ENCODE measurements at places on chromosomes 7 and 10.

- no peak for DNase-seq
Observed at GRCh38 chr7:124031919-124032318, 948 bp downstream of the TMEM229A start.

GRCh38 chr10:124346831-124347230, 71.9 kb downstream of the OAT start:
- DNase-seq, result no peak

GRCh38 chr7:154475864-154476263, 423.7 kb downstream of the DPP6 start:
- no peak for DNase-seq

DNA sequence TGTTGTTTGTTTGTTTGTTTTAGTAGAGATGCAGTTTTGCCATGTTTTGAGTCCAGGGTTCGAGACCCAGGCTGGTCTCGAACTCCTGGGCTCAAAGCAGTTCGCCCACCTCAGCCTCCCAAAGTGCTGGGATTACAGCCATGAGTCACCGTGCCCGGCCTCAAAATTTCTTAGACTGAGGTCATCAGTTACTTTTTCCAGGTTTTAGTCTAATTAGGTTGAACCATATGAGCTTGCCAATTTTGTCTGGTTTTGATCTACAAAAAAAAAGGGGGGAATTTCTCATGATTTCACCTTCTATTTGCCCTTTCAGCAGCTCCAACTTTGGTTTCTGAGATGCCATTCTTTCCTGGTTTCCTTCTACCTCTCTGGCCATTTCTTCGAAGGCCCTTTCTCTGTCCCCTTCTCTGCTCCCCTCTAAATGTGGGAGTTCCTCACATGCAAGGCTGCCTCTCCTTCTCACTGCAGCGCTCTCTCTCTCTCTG, 5.5 kb downstream of the CUEDC2 start:
- DNase-seq, result no peak

DNA sequence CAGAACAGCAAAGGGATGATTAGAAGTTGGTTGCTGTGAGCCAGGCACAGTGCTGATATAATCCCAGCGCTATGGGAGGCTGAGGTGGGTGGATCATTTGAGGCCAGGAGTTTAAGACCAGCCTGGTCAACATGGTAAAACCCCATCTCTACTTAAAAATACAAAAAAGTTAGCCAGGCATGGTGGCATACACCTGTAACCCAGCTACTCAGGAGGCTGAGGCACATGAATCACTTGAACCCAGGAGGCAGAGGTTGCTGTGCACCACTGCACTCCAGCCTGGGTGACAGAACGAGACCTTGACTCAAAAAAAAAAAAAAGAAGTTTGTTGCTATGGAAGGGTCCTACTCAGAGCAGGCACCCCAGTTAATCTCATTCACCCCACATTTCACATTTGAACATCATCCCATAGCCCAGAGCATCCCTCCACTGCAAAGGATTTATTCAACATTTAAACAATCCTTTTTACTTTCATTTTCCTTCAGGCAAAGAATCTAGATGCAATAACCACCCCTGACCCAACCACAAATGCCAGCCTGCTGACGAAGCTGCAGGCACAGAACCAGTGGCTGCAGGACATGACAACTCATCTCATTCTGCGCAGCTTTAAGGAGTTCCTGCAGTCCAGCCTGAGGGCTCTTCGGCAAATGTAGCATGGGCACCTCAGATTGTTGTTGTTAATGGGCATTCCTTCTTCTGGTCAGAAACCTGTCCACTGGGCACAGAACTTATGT, 4.1 kb downstream of the IL6 start:
- DNase-seq, result no peak

DNA sequence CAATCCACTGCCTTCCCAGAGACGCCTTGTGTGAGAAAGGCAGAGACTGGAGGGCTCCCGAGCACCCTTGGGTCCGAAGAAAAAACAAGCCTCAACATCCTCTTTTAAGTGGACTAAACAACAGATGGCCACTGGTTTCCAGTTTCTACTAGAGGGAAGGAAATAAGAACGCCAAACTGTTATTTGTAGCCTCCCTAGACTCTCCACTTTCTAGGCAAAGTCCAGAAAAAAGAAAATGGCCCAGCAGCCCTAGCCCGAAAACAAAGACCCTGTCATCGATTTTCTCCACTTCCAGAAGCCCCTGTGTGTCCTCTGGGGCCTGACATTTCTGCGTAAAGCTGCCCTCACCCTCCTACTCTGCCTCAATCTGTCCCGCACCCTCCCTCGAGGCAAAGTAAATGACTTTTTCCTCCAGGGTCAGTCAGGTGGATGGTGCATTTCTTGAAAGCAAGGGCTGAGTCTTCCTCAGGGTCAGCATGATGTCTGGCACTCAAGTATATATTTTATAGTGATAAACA, 6.0 kb downstream of the RGS10 start:
- no peak for DNase-seq

DNA sequence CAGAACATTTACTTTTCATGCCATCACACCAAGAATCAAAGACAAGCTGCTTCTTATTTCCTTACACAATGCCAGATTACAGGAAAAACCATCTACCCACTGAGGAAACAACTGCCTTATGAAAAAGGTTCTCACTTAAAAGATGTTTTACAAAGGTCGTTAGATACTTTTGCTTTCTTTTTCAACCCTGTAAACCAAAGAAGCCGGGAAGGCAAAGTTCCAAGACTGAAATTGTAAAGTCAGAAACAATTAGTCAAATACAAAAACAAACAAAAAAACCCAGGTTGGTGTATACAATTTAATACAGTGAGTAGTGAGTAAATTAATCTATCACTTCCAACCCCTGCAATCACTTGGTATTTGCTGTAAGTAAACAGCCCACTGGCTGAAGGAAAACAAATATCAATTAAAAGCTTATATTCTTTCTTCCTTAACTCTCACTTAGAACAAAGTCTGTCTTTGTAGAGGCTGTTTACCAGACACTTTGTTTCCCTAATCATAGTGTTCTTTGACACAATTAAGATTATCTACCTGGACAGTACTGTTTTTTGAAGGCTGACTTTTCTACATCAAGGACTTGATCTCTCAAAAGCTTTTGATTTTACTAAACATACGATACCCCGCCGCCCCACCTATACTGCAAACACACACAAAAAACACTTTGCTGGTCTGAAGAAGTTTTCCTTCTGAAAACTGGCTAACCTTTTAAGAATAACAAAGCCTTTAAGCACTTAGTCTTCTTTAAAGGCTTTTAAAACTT, 18.1 kb downstream of the ERLIN1 start:
- DNase-seq, result no peak

DNA sequence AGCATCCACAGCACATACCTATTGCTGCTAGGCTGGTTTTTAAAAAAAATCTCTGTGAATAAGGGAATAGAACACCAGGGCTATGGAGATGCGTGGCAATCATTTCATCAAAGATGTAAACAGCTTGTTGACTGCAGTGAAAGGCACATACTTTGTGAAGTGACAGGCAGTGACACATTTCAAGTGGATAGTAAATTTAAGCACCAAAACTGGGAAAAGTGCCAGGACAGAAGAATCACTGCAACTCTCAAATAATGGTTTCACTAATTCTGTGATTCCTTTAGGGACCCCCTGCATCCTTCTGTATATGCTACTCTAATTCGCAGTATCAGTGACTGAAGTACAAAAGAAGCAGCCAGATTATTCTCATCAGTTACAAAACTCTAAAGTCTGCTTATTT, 145.2 kb upstream of the KLF14 start:
- no peak for DNase-seq

DNA sequence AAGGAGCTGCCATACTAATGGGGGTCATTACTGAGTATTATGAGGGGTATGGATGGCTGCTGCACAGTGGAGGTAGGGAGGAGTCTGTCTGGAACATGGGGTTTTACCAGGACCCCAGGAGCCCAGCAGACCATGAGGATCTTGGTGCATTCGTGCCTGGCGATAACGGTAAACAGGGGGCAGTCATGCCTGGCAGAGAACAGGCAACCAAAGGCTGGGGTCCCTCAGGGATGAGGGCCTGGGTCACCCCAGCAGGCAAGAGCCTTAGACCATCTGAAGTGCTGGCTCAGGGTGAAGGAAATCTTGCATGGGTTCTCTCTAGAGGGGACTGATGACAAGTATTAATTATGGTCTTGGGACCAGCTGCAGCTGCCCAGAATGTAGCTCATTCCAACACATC, 46.1 kb downstream of the MYL10 start:
- no peak for DNase-seq

DNA sequence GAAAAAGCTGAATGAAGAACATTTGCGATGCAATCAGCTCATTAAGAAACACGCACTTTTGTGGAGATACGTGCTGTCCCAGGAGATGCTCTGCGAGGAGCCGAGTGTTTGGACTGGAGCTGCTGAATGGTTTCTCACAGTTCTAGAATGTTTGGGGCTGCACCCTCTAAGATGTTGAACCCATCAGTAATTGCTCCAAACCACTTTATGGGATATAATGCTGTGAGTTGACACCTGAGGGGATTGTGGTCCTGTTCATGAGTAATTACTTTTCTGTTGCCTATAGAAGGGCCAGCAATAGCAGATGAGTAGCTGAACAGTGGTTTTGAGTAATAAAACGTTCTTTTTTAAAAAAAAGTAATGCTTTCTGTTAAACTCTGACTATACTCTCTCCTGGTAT, 63.1 kb downstream of the IKZF1 start:
- peak; percentile 47 for DNase-seq

- DNase-seq, result peak; percentile 66
Observed at GRCh38 chr10:8056871-8057331, 2.4 kb downstream of the GATA3 start.

- DNase-seq, result no peak
Observed at GRCh38 chr10:77357611-77358310, 279.8 kb downstream of the KCNMA1 start.

DNA sequence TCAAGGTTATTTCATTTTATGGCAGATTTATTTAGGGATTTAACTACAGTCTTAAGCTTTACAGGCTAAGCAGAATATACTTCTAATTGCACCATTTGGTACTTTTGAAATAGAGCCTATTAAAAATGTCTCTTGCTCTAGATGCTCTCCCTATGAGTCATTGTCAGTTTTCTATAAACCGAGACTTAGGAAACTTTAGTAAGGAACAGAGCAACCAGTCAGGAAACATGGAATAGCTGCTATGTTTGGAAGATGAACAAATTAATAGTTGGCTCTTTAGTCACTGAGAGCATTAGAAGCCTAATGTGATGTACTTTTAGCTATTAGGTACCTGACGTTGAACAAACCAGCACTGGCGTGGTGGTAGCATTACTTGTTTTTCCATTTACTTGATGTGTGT, 35.3 kb downstream of the INPP5F start:
- no peak for DNase-seq

Measured in activated T-cell treated with anti-CD3 and anti-CD28 coated beads, Interleukin-2, amount 50 U/mL, for 72 hours (primary cell).